Putamen (tissue), 1 donor: ENCODE measurements at places on chromosomes 1 and 21.

- peak; percentile 55 for DNase-seq
Observed at GRCh38 chr1:155174324-155175280, 953 bp downstream of the TRIM46 start.

DNA sequence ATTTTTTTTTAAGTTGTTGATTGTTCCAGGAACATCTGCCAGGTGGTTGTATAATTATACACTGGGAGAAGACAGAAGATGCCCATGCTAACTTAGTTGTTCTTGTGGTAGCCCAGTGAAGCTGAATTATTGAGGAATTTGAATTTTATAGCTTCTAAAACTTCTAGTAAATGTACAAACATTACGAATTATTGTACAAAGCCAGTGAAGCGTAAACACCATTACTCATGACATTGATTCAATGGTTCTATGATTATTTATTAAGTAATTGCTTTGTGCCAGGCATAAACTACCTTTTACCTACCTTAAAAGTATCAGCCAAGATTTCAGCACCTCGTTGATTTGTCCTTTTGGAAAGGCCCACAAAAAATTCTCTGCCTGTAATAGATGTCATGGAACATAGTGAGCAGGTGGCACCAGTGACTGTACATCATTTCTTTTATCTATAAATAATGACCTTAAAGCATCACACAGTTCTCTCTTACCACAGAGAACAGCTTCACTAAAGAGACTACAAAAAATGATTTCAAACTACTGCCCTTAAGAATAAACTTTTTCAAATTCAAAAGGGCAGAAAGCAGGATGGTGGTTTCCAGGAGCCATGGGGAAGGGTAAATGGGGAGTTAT lies 74.9 kb upstream of the BCL10 start:
- DNase-seq = no peak

DNA sequence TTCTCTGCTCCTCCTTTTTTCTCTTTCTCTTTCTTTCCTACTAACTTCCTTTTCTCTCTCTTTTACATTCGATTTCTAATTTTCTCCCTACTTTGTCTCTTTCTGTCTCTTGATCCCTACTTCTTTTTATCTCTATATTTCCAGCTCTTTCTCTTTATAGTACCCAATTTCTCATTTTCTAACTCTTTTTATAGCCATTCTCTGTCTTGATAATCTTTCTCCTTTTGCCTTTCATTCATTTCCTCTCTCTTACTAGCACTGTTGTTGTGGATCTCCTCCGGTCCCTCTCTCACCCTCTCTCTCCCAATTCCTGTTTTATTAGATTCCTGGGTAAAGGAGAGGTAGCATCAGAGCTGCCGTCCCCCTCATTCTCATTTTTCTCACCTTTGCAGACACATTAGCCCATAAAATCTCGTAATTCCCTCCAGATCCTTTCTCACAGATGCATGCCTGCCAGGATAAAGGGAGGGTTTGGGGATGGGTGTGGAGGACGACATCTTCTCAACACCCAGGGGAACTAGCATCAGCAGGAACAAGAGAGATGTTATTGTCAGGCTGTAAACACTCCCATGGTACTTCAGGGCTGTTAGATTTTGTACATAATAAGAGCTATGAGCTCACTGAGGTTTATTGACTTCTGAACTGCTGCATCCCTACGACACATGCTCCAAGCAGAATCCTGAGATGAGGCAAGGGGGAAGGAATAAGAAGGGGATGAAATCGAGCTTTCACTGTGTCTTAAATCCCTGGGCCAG lies 159.0 kb upstream of the GALNT2 start:
- no peak for DNase-seq

- no peak for DNase-seq
Observed at GRCh38 chr1:154944401-154945159, 8.1 kb upstream of the PMVK start.

- no peak for DNase-seq
Observed at GRCh38 chr1:83102630-83103071, 896.3 kb downstream of the TTLL7 start.

DNA sequence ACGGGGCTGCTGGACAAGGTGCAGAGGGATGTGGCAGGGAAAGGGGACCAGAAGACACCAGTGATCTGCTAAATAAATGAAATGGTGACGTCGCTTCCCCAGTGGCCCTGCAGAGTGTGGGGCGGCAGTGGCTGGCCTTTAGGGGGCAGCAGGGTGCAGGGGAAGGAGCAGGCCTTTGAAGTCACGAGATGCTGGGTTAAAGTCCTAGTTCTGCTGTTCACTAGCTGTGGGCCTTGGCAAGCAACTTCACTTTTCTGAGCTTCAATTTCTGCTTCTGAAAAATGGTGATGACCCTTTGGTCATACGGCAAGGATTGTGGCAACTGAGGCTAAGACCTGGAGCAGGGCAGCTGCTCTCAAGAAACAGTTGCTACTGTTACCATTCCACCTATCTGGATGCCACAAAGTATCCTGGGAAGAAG lies 9.2 kb upstream of the GALE start:
- DNase-seq = peak; percentile 63

DNA sequence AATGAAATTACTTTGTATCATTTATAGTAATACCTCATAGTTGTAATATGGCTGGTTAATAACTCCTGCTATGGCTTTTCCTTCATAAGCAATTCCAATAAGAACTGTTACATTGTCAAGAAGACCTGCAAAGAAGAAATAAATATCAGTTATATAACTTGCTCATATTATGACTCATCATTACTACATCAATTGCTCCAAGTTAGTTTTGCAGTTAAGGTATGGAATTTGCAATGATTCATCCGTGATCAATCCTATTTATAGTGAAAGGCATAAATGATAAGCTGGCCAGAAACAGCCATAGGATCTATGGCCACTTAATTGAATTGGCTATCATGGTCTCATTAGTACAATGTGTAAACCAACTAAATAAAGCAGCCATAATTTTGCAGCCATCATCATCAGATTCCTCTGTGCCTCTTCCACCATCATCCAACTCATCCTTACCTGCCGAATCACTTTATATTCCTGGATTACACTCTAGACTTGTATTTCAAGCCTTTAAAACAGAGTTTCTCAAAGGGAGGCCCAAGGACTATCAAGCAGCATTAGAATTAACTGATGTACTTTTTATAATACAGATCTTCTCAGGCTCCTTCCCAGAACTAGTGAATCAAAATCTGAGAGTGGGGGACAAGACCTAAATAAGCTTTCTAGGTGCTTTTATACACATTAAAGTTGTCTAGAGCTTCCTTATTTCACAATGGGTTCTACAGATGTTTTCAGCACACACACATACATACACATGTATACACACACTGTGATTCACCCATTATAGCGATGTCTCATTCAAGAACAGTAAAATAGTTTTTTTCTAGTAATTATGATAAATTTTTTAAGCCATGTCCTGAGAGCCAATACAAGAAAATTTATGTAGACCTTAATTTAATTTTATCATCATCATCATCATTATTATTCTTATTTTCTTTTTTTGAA lies 21.2 kb upstream of the EPRS1 start:
- peak; percentile 38 for DNase-seq
